ENCODE measurements at places on chromosomes 5 and 9.

- no peak for DNase-seq
These were observed 66.5 kb upstream of the SMIM15 start for GRCh38 chr5:61228691-61229280.

DNA sequence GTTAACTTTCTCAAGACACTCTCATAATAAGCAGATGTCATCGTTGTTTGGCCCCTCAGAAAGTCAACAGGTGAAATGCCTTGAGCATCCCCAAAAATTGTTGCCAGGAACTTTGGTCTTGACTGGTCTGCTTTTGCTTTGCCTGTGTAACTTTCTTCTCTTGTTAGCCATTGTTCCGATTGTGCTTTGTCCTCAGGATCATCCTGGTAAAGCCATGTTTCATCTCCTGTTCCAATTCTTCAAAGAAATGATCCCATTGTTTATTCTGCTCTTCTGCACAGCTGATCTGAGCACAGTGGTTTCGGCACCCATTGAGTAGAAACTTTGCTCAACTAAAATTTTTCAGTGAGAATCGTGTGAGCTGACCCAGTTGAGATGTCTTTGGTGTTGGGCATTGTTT is 8.1 kb upstream of the ZBED3 start:
- no peak for DNase-seq

- no peak for DNase-seq
These were observed 28.5 kb downstream of the IL6ST start for GRCh38 chr5:55966284-55966683.

- no peak for DNase-seq
These were observed 75.3 kb downstream of the PIK3R1 start for GRCh38 chr5:68290847-68291246.

DNA sequence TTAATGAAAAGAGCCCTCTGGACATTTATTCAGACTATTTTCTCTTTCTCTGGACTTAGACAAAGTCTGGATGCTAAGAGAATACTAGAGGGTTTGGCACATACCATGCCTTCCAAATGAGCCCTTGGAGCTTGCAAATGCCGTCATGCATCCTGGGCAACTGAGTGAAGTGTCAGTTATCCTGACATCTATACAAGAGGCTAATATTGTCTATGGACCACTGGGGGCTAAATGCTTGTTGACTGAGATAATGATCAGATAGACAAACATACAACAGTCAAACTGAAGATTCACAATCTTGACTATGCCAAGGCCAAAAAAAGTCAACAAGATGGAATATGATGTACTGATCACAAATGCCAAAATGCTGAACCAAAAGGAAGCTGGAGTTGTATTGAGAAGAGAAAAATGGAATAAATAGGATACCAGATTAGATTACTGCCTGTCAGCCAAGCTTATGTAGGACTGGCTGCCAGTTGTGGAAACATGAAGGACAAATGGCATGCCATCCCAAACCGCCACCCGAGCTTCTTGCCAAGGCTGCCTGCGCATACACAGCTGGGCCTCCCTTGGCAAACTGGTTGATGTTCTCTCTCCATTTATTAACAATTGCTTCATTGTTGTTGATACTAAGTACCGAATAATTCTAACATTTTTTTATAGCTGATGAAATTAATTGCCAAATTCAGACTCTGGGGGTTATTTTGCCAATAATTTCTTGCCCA is 240.1 kb upstream of the GRAMD2B start:
- no peak for DNase-seq

DNA sequence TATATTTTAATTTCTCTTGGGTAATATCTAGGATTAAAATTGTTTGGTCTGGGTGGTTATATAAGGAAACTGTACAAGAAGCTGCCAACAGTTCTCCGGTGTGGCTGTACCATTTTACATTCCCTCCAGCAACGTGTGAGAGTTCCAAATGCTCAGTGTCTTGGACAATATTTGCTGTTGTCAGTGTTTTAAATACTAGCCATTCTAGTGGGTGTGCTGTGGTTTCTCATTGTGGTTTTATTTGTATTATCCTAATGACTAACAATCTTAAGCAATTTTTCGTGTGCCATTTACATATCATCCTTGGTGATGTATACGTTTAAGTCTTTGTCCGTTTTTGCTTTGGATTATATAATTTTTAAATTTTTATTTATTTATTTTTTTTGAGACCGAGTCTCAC is 34.0 kb downstream of the TNFSF15 start:
- no peak for DNase-seq

DNA sequence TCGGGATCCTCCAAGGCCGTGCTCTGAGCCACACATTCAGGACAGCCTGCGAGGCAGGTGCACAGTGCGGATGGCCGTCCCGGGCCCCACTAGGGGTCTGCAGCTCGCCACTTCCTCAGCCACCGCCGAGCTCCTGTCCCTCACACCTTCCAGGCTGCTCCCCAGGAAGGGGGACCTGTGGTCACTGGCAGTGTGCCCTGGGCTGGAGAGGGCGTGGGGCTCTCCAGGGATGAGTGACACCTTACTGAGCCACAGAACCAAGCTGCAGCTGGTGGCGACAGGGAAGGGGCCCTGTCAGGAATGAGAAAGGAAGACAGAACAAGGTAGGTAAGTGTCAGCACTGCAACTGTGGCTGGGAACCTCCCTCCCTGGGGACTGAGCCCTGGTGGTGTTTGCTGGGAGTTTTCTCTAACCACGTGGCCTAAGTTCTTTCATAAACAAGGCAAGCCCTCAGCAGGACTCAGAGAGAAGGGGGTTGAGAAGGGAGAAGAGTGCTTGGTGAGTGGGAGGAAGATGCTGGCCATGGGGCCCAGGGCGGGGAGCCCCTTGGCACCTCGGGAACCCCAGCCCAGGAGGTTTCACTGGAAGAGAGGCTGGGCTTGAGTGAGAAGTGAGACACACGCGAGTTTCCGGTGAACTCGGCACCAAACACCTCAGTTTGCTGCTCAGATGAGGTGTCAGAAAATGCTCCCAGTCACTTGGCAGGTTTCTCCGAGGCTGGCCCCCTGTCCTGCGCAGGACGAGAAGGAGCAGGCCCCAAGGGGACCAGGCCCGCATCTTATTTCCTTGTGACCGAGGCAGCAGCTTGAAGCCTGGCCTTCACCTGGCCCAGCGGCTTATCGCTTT is 5.2 kb downstream of the IL13 start:
- DNase-seq, result no peak

GRCh38 chr9:34403554-34404380 is 27.1 kb upstream of the MYORG start:
- peak; percentile 34 for DNase-seq

DNA sequence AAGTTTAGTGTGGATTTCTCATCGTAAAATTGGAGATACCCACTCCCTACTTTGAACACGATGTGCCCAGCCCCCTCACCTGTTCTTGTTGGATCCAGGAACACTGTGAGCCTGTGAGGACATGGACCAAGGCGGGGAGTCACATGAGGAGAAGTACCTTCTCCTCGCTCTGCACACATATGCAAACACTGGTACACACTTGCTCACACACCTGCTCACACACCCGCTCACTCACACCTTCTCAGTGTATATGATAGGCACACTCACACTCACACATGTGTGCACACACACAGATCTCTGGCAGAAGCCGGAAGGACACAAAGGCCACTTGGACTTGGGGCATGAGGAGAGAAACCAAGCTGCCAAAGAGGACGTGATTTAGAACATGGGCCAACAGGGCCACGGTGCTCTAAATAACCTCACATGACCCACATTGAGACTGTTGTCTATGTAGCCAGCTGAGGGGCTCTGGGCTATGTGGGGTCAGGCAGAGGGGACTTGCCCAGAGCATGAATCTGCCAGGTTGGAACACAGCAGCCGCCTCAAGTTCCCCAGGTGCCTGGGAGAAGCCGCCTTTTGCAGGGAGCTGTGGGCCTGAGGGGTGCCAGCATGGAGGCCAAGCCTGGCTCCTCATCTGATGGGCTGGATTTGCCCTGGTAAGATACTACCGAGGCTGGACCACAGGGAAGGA is 283.0 kb upstream of the IRX4 start:
- DNase-seq, result no peak

GRCh38 chr5:1481959-1482331 is 36.7 kb upstream of the SLC6A3 start:
- DNase-seq, result no peak

DNA sequence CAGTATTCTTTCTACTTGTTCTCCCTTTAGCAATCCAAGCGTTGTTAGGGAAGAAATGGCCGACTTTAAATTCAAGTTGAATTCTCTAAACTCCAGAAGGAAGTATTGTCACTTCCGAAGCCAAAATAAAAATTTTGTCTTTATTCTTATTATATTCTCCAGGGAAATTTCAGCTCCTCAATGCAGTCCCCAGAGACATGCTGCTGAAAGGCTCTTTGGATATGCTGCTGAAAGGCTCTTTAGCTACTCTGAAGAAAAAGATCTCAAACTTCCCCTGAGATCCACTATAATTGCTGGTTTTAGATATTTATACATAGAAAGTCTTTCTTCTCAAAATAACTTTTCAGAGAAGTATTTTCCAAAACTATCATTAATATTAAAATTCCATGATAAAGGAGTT is 92.3 kb upstream of the PARP8 start:
- DNase-seq, result no peak

DNA sequence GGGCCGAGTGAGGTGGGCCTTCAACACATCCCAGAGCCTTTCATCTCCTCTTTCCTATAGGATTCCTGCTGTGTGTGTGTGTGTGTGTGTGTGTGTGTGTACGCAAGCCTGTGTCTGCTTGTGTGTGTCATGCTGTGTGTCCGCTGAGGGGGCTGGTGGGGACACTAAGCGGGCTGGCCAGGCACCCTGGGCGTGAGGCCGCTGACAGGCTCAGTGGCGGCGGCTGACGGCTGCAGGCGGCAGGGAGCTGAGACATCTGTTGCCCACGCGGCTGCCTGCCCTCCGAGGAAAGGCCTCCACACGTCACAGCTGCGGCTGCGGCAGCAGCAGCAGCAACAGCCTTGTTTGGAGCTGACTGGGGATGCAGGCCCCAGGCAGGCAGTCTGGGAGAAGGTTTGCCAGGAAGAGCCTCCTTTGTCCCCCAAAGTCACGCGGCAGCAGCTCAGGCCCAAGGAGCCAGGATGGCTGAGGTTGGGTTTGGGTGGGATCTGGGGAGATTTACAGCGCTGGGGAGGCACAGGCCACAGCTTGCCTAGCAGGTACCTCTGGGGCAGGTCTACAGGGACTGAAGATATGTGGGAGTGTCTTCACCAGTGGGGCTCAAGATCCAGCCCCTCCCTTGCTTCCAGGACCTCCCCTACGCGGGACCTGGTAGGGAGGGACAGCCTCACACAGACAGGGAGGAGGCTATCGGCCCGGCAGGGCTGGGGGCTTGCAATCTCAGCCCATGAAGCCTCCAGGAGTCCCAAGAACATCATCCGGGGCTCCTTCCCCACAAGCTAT is 1.8 kb downstream of the PDLIM4 start:
- DNase-seq, result peak; percentile 83

- no peak for DNase-seq
These were observed 6.9 kb upstream of the PDLIM4 start for GRCh38 chr5:132250547-132250946.

- no peak for DNase-seq
These were observed 7.6 kb downstream of the PTGES start for GRCh38 chr9:129745200-129745599.

DNA sequence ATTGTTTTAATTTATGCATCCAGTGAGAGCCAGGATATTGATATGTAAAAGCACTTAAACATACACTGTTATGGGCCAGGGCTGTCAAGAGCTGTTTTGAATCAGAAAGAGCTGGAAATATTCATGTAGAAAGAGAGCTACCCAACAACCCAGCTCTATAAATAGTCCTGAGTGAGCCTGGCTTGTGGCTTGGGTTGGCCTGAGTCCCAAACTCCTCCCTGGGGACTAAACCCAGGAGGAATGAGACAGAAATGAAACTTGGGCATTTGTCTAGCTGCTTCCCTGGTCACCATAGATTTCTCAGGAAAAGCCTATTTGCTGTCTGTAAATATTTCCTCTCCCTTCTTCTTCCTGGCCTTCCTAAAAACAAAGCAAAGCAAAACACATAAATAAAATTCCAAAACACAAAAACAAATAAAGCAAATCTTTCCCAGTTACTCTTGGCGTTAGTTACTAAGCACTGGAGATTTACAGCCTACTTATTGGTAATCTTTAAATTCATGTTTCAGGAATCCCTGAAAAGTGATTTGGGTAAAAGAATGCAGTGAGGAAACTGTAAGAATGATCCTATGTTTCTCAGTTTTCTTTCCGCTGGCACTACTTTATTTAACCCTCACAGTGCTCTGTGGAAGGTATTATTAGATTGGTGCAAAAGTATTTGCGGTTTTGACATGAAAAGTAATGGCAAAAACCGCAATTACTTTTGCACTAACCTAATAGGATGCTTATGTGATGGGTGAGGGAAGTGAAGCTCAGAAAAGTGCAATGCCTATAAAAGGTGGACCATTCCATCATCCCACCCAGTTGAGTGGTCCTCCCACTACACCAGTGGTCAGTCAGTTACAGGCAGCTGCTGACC is 111.8 kb downstream of the CARTPT start:
- DNase-seq, result peak; percentile 78

GRCh38 chr5:62354028-62354874 is 48.2 kb downstream of the KIF2A start:
- peak; percentile 24 for DNase-seq

DNA sequence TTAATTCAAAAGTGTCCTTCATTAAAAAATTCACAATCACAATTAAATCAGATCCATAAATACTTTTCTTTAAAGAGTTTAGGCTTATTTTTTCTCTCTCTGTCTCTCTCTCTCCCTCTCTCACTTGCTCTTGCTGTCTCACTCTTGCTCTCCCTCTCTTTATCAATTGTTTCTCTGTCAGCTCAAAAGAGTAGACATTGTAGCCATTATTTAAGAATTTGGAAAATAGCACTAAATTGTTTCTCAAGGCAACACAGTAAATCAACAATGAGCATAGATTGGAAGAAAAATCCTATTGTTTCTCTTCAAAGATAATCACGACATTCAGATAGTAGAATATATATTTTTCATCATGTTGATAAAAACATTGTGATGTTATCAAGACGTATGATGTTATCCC is 1114.0 kb downstream of the PTPRD start:
- no peak for DNase-seq

DNA sequence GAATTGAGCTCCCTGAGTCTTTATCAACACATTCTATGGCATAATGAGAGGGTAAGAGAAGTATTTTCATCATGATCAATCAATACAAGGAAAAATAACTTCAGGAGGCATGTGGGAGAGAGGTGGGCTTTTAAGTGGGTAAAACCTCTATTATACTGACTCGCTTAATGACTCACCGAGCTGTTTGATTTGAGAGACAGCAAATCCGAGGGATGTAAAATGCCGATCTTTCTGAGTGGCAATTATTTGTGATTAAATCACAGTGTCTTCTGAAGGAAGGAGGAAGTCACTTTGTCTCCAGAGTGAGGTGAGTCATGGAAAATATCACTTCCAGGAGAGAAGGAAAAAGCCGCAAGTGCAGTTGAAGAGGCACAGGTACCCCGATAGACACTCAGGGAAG is 320.4 kb downstream of the DRD1 start:
- no peak for DNase-seq
